SK-N-DZ (cell line): ENCODE measurements at places on chromosomes 7 and 10.

GRCh38 chr7:25087855-25088254 is 37.2 kb downstream of the CYCS start:
- no peak for DNase-seq

DNA sequence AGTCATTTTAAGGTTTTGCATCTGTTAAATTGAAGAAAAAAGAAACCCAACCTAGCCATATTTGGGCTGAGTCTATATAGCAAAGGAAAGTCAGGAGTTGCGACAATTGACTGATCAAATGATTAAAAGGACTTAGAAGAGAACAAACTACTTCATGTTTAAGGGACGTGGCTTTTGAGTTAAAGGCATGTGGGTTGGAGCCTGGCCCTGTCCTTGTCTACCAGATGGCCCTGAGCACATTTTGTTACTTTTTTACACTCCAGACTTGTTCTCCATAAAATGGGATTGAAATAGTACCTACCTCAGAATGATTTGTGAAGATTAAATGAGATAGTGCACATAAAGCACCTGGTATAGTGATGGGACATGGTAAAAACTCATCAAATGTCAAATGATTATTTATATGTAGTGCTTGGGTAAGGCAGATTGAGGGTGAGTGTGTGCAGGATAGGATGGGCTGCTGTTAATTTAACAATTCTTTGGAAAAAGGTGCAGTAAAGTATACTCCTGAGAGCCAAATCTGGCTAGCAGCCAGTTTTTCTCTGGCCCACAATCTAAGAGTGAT is 168.3 kb downstream of the KIF20B start:
- no peak for DNase-seq

DNA sequence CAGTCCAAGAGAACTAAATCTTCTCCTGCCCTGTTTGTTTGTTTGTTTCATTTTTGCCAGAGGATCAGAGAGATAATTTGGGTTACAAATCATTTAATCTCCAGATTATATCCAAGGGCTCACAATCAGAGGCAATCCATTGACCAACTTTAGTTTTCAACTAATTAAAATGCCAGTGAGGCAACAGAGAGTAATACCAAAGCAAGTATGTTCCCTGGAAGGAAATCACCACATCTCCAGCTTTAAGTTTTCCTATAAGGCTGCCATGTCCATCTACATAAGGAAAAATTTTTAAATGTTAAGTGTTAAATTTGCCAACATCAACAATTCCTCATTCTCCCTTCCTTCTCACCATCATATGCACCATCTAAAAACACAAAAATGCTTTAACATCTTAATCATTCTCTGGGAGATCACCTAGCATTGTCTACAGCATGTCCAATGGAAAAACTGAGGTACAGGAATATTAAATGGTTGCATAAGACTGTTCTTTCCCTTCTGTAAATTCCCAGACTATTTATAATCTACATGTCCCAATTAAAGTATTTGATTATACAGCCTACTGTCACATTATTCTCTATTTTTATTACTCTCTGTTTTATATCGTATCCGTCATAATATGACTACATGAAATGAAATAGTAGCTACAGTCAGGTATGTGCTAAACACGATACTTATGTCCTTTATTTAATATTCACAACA is 14.1 kb downstream of the USP54 start:
- DNase-seq, result no peak

GRCh38 chr7:113122744-113123143 is 4.4 kb upstream of the SMIM30 start:
- DNase-seq, result no peak

- no peak for DNase-seq
These were observed 6.5 kb upstream of the TSPAN13 start for GRCh38 chr7:16747102-16747501.

DNA sequence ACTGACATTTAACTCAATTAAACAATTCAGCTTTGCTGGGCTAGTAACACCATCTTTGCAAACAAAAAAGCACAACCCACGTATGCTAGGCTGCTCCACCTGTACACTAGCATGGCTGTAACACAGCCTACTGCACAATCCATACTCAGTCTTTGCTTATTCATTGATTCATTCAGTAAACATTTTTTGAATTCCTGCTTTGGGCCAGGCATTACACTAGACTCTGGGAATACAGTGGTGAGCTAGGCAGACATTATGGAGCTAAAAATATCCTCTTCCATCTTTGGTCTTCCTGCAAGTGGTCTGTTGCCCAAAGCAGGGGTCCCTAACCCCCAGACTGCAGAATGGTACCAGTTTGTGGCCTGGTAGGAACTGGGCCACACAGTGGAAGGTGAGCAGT is 9.9 kb downstream of the CNNM1 start:
- no peak for DNase-seq

DNA sequence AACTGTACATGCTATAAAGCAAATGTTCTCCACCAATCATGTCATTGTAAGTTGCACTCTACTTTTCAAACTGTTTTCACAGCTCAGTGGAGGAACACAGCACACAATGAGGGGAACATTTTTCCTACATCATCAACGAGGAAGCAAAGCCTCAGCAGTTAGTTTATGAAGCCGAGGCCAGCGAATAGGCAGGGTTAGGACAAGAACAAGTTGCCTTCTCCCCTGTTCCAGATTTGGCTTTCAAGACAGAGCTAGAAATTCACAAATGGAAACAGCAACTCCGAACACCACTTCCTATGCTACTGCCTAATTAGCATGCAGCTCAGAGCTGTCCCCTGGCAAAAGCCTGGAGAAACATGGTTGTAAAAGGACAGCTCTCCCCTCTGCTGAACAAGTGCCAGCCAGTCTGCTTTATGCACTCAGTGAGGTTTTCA is 19.8 kb downstream of the ITGB8 start:
- no peak for DNase-seq

GRCh38 chr10:48616436-48616835 is 11.6 kb upstream of the ARHGAP22 start:
- peak; percentile 93 for DNase-seq

DNA sequence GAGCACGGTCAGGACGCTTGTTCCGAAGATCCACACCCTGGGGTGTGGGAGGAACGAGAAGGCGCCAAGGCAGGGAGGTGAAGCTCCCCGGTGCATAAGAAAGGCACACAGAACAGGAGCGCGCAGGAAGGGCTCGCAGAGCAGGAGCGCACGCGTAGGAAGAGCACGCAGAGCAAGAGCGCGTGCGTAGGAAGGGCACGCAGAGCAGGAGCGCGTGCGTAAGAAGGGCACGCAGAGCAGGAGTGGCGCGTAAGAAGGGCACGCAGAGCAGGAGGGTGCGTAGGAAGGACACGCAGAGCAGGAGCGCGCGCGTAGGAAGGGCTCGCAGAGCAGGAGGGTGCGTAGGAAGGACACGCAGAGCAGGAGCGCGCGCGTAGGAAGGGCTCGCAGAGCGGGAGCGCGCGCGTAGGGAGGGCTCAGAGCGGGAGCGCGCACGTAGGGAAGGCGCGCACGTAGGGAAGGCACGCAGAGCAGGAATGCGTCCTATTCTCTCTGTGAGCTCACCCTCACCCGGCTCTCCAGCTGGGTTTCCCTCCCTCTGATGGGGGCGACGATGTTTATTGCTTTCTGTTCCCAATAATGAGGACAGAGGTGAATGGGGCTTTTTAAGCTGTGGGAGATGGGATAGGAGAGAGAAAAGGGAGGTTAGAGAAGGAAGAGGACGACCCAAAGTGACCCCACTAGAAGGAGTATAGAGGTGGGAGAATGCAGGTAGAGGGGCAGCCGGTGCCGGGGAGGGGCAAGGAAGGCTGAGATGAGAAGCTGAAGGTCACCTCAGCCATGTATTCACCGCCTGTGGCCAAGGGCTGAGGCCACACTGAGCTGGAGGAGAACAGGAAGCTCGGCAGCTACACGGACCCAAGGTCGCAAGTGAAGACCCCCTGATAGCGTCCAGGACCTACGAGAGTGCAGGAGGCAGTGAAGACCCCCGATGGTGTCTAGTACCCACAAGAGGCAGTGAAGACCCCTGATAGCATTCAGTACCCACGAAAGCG is 423.2 kb downstream of the PTPRN2 start:
- no peak for DNase-seq

- DNase-seq, result no peak
These were observed 175.5 kb upstream of the KLF6 start for GRCh38 chr10:3960496-3960895.

DNA sequence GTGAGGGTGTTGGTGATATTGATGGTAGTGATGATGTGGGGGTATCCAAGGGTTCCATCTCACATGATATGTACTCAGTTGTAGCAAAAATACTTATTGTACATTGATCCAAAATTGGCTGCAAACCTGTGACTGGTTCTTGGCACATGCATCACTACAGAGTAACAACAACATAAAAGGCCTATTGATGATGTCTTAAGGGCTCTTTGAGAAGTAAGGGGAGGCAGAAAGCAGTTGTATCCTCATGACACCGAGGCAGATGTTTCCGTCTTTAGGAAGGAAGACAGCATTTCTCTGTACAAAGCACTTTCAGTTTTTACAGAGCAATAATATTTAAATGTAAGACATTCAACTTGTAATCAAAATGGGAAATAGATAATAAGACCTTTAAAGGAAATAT is 34.5 kb downstream of the NRG3 start:
- no peak for DNase-seq

- no peak for DNase-seq
These were observed 80.2 kb upstream of the TMEM229A start for GRCh38 chr7:124113045-124113444.

GRCh38 chr10:113187063-113187777 is 237.2 kb downstream of the TCF7L2 start:
- DNase-seq, result peak; percentile 56

- no peak for DNase-seq
These were observed 54.3 kb downstream of the RBM17 start for GRCh38 chr10:6143181-6143580.

DNA sequence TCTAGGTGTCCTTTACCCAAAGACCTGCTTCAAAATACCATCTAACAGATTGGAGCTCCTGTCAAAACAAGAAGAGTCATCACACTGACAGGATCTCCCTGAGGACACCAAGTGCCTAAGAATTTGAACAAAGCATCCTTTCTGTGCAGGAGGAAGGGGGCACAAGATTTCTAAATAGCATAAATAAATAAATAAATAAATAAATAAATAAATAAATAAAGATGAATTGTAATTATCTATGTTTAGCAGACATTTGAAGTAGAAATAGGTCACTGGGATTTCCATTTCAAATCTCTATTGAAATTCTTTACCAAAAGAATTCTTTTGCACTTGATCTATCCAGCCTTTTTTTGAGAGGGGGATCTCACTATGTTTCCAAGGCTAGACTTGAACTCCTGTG is 65.3 kb downstream of the NPSR1 start:
- DNase-seq, result no peak

DNA sequence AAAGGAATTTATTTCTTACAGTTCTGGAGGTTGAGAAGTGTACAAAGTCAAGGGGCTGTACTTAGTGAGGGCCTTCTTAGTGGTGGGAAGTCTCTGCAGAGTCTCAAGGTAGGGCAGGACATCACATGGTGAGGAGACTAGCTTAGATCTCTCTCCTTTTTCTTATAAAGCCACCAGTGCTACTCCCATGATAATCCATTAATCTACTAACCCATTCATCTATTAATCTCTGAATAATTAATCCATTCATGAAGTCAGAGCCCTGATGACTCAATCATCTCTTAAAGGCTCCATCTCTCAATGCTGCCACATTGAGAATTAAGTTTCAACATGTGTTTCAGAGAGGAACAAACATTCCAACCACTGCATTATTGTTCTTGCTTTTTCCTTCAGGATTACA is 64.4 kb upstream of the CSTF2T start:
- DNase-seq, result no peak

DNA sequence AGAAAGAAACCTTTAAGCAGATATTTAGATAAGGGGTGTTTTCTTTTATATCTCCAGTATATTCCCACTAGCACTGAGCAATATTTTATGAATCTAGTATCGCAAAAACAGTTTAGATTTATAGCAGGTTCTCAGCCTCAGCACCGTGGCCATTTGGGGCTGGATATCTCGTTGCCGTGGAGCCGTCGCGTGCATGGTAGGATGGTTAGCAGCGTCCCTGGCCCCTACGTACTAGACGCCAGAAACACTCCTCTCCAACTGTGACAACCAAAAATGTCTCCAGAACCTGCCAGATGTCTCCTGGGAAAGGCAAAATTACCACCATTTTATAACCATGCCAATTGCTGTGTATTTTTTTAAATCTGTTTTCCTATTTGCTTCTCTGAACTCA is 172.9 kb downstream of the CACNB2 start:
- no peak for DNase-seq

GRCh38 chr10:36448760-36449691 is 676.4 kb upstream of the ANKRD30A start:
- DNase-seq, result peak; percentile 60

GRCh38 chr10:55233505-55233904 is 432.5 kb upstream of the PCDH15 start:
- DNase-seq, result no peak

- no peak for DNase-seq
These were observed 30.3 kb upstream of the ATXN7L1 start for GRCh38 chr7:105906695-105907094.

DNA sequence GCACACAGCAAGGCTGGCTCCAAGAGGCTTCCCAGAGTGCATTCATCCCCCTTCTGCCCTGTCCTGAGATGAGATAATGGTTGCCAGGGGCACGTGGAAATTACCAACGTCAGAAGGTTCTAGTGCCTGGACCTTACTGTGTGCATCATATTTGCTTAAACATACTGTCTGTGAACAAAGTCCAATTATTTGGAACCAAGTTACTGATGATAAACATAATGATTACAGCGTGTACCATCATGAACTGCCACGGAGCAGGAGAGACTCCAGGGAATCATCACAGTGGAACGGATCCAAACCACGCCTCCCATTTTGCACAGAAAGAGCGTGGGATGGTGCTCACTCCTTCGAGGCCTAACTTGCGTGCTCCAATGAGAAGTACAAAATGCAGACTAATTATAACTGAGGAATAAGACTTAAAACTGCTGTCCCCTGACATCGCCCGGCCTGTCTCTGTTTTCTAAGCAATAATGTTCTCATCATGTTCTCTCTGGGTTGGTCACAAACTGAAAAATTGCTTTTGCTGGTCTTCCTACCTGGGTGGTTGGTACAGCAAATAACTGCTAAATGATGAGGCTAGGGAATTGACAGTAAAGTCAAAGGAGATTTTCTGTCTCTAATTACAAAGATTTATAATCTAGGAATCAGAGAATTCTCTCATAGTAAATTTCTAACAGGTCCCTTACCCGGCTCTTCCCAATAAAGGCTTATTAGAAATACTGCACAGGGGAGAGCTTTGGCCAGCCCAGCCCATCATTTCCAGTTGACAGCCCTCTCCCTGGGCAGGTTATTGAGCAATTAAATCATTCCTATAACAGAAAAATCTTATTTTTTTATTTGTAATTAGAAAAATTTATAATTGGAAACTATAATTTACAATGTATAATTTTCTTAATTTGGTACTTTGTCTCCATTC is 182.2 kb downstream of the CAMK1D start:
- DNase-seq, result no peak

GRCh38 chr10:74977913-74978847 is 133.3 kb upstream of the SAMD8 start:
- no peak for DNase-seq

GRCh38 chr7:17985473-17986239 is 42.0 kb downstream of the PRPS1L1 start:
- DNase-seq, result no peak

- no peak for DNase-seq
These were observed 124.0 kb downstream of the IQUB start for GRCh38 chr7:123410273-123410904.

- DNase-seq, result no peak
These were observed 155.7 kb downstream of the PTPRN2 start for GRCh38 chr7:158431941-158432347.
